CD4-positive, alpha-beta T cell (primary cell): ENCODE measurements at places on chromosomes 5 and 9.

DNA sequence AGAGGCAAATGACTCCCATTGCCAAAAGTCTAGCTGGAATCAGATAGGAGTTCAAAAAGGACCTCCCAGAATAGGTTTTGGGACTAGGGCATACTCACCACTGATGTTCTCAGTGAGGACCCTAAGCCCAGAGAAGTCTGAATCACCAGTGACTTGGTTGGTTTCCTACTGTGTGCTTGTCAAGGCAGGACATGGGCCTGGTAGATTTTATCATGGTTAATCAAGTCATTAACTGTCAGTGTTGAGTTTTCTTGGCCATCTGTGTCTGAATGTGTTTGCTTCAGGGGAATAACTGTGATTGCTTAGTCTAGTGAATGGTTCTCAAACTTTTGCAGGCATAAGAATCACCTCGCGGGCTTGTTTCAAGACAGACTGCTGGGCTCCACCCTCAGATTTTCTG is 99.0 kb upstream of the GDNF start:
- DNase-seq = no peak

DNA sequence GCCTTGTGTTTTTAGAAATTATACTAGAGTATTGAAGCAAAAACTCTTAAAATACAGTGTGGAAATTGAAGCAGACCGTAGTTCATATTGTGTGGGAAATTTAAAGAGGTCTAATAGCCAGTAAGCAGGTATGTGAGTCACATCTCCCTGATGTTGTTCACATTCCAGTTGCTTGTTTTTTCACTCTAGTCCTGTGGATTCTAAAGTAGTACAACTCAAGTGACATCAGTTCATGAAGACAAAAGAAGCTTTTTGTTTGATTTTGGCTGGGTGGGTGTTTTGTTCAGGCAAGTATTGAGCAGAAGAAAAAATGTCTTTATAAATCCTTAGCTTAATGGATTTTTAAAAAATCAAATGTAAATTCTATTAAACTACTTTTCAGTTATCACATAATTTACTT is 216.2 kb downstream of the MAN2A1 start:
- no peak for DNase-seq

- DNase-seq = no peak
Observed at GRCh38 chr9:133772581-133772980, 34.4 kb upstream of the SARDH start.

DNA sequence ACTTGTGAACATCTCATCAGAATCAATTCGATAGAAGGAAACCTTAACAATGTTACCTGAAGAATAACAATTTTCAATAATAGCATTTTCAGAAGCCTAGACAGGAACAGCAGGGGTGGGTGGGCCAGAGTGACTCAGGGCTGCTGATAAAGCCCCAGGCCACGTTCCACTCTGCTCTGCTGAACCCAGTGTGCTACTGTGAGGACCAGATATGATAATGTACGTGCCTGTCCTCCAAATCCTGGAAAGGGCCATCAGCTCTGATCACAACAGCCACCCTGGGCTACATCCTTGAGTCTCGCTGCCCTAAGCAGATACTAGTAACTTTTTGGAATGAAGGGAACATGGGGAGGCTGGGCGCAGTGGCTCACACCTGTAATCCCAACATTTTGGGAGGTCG is 91.3 kb downstream of the PRRT1B start:
- DNase-seq = no peak

- no peak for DNase-seq
Observed at GRCh38 chr5:158553195-158553961, 546.3 kb downstream of the EBF1 start.
